ENCODE measurements at places on chromosomes 6 and 20. TPM values are rescaled to one million over a fixed set of nuclear protein-coding genes. Genes with fewer than 3 reads are reported as not detected.

- DNase-seq: no peak
Measured at GRCh38 chr20:21505810-21506530, 7.9 kb downstream of the NKX2-2 start.

GRCh38 chr20:44393608-44394451, 38.3 kb downstream of the HNF4A start:
- no peak for DNase-seq

The AGPAT4 gene
- 39.9 TPM for polyA plus RNA-seq

DNA sequence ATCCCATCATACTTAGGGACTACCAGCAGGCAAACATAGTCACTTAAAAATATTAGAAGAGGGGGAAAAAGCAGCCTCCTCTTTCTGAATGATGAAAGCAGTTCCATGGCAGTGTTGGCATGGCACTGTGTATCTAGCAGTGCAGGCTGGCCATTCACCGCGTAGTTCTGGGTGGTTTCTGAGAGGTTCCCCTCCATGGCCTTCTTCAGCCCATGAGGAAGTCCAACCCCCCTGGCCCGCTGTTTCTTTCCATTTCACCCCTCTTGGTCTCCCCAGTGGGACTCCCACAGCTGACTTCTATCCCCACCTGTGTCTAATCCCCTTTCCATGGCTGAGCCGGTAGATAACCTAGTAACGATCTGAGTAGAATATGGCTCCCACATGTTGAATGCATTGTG, 17.0 kb downstream of the PPARD start:
- DNase-seq: no peak

DNA sequence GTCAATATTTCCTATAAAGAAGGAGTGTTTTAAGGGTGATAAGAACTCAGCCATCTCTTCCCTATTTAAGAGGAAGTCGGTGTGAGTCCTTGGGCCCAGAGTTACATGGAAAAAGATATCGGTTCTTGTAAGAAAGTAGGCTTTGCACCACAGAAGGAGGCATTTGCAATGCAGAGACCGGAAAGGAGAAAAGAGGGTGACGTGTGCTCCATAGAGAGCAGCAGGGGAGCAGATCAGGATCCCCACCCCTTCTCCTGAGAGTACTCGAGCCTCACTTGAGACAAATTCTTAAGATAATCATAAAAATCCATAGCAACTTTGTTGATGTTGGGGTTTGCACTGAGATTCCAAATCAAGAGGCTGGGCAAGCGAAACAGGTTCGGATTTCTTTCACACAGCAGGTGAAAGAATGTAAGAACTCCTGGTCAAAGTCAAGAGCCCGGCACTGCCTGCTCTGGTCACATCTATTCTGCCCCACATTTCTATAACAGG, 27.8 kb downstream of the FOXA2 start:
- DNase-seq: no peak

The SLC22A2 gene
- 1.2 TPM for polyA plus RNA-seq

GRCh38 chr6:143490244-143490643, 21.3 kb downstream of the FUCA2 start:
- DNase-seq: no peak

DNA sequence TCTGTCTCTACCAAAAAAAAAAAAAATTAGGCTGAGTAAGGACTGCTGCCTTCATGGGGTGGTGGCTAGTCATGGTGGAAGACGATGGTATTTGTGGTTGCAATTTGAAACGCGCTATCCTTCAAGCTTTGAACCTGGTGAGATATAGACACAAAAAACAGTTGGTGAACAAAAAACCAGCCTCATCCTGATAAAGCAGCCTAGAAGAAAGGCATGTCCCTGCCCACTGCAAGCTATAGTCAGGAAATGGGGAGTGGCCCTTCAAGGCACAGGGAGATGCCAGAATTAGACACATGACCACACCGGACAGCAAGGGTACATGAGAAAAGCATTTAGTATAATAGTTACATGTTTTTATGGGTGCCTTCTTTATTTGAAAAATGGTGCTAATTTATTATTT, 193.6 kb downstream of the NFATC2 start:
- DNase-seq: no peak

GRCh38 chr20:36631646-36632045, 14.3 kb downstream of the SLA2 start:
- no peak for DNase-seq

The DSTN gene
- polyA plus RNA-seq: 405 TPM

The GTPBP2 gene
- 62.9 TPM for polyA plus RNA-seq

The VGLL2 gene
- polyA plus RNA-seq: 0.46 TPM

Measured in spinal cord (tissue), 10 donors.